Effector memory CD4-positive, alpha-beta T cell (primary cell): ENCODE measurements at places on chromosomes 7 and 10.

- DNase-seq: no peak
Observed at GRCh38 chr10:15817409-15818046, 42.8 kb downstream of the MINDY3 start.

- DNase-seq: no peak
Observed at GRCh38 chr7:27943241-27943640, 203.3 kb downstream of the TAX1BP1 start.

DNA sequence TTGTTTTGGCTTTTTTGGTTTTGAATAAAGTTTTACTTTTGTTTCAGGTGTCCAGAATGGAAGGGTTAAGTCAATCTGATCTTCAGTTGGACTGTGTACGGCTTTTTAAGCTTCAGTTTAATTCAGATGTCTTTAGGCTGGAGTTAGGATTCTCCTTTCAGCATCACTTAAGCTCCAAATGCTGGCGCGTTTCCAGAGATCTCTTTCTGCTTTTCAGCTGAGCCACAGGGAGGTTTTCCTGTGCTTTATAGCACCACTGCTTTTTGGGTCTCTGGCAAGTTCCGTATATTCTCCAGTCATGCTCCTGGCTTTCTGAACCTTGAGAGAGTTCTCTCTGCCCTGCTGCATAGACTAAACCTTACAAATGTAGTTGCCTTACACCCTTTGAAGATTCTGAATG, 60.0 kb downstream of the VTI1A start:
- no peak for DNase-seq

DNA sequence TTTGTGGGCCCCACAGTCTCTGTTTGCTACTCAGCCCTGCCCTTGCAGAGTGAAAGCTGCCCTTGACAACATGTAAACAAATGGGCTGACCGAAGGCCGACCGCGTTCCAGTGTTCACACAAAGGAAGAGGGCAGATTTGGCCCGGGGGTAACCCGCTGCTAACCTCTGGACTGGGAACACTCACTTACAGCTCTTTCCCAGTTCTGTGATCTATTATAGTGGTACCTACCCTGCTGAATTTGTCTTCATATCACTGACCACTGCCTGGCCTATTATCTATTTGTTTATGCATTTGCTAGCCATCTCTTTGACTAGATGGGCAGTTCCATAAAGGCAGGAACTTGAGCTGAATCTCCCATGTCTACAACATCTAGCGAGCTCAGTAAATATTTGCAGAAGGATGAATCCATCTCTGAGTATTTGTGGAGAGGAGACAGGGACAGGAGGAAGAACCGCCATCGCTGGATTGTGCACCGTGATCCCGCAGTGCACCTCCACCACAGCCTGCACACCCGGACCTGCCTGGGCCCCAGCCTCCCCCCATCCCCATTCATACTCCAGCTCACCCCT, 15.2 kb downstream of the SLC29A3 start:
- DNase-seq: no peak

DNA sequence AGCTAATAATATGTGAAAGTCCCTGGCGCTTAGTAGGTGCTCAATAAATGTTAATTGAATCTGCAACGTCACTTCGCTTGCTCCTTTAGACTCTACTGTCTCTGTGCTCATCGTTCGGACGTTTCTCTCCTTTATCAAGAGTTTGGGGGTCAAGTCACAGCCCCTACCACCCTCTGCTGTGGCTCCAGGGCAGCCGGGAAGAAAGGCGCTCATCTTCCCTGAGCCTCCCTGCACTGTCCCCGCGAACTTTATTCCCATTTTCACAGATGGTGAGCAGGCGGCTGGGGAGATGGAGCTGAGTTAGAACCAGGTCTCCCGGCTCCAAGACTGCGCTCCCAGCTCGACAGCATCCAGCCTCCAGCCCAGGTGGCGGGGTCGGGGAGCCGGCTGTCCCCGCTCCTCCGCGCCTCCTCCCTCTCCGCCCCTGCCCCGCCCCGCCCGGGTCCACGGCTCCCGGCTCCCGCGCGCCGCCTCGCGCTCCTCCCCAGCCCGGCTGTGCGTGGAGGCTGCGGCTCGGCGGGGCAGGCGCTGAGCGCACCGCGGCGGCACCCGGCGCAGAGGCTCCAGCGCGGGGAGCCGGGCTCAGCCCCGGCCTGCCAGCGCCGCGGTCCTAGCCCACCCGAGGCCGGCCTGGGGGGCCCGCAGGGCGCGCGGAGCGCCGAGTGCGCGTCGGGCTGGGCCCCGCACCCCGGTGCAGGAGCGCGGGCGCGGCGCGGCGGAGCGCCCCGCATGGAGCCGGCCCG, at the start of gene CLEC2L:
TSS of gene CLEC2L (plus strand) at position 487 of the 743 bp plus-strand sequence. CDS start at position 730, 243 bp downstream.
- DNase-seq: no peak

DNA sequence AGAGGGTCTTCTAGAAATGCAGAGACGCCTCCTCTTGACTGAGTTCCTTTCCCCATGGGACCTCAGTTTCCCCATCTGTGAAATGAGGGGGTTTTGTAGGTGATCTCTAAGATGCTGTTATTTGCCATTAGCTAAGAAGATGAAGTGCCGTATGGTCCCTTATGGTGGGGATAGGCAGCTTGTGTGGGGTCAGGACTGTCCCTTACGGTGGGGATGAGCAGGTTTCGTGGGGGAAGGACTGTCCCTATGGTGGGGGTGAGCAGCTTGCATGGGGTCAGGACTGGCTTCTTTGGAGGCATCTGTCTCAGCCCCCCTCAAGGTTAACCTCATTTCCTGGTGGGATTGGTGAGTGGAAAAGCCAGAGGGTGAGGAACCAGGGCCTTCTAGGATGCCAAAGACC, 148.3 kb upstream of the GPR26 start:
- no peak for DNase-seq

DNA sequence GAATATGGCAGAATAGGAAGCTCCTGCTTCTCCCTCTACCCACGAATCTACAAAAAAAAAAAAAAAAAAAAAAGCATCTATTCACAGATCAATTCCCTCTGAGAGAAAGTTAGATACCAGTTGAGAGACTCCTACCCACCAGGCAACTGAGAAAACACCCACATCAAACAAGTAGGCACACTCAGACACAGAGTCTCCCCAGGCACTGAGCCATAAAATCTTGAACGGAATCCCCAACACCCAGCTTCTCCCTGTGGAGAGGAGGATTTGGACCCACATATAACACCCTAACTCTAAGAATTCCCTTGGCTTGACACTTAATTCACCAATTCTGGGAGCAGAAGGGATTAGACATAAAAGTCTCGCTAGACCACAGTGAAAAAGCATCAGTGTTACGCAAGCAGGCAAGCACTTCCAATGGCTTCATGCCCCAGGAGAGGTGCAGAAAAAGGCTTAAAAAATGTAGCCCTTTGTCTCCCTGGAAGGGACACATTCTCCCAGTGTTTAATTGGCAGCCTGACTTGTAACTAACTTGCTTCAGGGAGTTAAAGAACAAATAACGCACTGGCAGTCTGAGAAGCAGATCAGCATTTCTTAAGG, 192.2 kb downstream of the ELAPOR2 start:
- DNase-seq: no peak

DNA sequence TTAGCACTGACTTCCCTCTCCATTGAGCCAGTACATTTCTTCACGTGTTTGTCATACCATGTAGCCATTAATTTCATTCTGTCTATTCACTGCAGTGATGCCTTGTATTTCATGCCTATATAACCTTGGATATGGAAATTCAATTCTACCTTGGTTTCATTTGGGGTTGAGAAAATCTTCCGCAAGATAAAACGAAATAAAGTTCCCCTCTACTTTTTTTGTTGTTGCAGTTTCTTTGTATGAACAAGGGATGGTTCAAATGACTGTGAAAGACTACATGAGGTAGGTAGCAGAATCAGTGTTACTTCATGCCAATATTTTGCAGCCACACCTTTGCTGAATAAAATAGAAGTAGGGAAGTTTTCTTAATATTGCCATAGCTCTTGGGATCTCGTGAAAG, 55.6 kb downstream of the ITPRID1 start:
- no peak for DNase-seq

DNA sequence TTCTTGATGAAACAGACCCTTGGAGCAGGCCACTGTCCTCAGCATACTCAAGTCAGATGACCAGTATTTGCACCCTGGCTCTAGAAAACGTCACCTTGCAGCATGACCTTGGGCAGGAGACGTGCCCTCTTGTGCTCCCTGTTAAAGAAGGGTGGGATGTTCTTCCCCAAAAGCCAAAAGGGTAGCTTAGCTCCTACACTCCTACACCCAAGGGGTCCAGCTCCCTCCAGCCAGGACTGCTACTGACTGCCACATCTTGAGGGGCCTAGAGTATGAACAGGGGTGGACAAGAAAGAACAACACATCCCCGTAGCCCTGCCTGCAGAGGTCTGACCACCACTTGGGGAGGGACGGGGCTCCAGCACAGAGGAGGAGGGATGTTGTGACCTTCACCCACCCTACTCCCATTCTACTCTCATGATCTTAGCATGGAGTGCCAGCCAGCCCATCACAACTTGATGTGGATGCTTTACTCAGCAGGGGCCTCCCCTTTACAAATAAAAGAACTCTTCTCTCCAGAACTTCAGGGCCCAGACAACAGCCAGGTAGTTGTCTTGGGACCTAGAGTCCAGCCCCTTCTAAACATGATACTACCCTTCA, 165.3 kb upstream of the ZMIZ1 start:
- no peak for DNase-seq

DNA sequence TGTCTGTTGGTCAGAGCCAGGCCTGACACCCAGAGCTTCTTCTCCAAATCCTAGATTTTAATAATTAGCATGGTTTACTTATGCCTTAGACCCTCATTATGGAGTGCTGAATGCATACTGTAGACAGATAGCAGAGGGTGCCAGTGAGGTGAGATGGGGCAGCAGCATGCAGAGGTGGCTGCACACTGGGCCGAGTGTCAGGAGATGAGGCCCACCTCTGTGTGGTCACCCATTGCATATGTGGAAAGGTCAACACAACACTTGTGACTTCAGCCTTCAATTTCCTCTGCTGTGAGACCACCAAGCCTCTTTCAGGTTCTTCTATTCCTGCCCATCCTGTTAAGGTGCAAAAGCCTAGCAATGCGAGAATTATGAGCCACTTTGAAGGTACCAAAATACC, 39.7 kb upstream of the NMT2 start:
- DNase-seq: no peak

GRCh38 chr7:2566890-2567678, 8.3 kb downstream of the IQCE start:
- no peak for DNase-seq

GRCh38 chr10:78780551-78780961, 288.2 kb upstream of the ZMIZ1 start:
- DNase-seq: no peak

DNA sequence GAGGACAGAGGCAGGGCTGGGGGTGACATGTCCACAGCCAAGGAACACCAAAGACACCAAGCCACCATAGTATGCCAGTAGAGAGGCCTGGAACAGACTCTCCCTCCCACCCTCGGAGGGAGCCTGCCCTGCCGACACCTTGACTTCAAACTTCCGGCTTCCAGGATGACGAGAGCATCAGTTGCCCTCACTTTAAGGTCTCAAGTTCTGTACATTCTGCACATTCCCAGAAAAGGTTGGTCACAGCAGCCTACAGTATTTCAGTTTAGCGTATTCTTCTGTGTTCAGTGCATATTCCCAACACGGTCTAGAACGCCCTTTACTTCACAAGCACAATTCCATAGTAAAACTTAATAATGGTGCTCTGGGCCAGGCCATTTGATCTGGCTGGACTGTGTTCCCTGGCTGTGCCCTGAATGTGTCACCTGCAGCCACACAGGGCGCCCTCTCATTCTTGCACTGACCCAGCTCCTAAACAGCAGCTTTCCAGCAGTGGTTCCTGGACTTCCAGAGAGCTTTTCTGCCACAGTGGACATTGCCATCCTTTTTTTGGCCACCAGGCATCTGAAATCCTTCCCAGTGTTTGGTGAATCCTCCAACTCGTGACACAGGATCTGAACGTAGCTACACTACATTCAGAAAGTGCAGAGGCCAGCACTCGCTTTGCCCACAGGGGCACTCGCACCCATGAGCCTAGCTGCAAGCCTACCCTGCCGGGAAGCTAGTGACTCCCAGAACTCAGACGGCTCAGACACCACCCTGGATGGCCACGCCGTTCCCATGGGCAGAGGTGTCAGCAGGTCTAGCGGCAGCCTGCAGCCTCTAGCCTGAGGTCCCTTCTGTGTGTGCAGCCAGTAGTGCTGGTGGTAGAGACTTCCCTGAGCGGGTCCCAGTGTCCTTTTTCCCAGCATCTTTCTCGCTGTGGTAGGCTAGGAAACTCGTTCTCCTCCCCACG, 36.4 kb upstream of the INSIG1 start:
- DNase-seq: no peak

- no peak for DNase-seq
Observed at GRCh38 chr7:104978460-104978859, 35.5 kb upstream of the KMT2E start.

GRCh38 chr7:135666846-135667245, 4.5 kb downstream of the STMP1 start:
- DNase-seq: no peak

DNA sequence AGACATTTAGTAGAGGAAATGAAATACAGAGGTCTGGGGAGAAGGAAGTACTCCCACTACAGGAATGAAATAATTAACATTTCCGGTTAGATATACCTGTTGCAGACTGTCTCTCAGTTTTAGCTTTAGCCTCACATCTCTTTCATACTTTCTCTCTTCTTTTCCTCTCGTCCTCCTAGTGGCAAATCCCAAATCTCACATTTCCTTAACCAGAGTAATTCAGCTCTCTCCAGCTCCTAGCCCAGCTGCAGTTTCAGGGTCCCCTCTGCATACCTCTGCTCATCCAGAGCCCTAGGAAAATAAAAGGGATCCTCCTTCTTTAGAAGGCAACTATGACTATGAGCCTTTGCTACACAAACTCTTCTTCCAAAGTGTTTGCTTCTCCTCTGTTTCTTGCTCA, 643.2 kb downstream of the PHTF2 start:
- no peak for DNase-seq

DNA sequence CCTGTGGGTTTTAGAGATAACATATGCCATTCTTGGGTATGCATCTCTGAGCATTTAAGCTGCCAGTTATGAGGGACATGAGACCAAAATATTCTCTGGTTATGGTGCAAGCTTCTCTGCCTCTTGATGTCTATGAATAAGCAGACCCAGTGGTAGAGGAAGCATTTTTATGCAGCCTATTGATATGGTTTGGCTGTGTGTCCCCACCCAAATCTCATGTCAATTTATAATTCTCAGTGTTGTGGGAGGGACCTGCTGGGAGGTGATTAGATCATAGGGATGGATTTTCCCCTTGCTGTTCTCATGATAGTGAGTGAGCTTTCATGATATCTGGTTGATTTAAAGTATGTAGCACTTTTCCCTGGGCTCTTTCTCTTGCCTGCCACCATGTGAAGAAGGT, 187.2 kb downstream of the ARHGAP12 start:
- no peak for DNase-seq
